Activated CD8-positive, alpha-beta memory T cell treated with anti-CD3 and anti-CD28 coated beads, Interleukin-2, amount 50 U/mL, for 4 hours (primary cell): ENCODE measurements at places on chromosomes 12 and 14.

GRCh38 chr14:22084393-22085281, 411.0 kb upstream of the OR4E1 start:
- no peak for DNase-seq

DNA sequence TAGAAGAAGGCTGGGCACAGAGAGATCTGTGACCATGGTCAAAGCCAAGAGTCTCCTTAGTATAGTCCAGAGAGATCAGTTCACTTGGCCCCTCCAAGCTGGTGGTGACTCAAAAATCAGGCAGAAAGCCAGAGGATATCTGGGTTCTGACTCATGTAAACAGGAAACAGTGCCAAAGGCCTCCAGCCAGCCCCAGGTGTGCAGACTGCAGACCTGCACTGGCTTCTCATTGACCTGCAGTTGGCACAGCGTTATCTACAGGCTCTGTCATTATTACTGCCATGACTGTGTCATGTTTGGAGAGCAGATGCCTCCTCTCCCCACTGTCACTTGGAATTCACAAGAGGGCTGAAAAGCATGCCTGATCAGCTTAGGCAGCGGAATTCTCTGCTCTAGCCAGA, 295.7 kb upstream of the PRKD1 start:
- DNase-seq: no peak

DNA sequence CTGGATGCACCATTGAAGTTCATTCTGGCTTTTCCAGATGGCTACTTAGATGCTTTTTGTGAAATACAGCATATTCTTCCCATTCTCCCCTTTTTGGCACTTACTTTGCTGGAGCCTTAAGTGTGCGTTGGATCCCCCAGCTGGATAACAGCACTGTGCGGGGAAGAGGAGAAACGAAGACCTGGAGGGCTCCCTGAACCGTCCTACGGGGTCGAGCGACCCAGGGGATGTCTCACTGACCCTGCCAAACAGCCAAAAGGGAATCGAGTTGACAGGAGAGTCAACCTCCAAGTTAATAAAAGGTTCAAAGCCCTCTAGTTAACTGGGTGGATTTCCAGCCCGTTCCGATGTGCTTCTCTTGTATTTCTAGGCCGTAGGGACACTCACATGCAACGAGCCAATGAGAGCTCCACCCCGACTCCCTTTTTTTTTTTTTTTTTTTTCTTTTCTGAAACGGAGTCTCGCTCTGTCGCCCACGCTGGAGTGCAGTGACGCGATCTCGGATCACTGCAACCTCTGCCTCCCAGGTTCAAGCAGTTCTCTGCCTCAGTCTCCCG, 1.0 kb upstream of the CAMKK2 start:
- peak; percentile 60 for DNase-seq

GRCh38 chr14:88829188-88829587, 4.7 kb downstream of the TTC8 start:
- DNase-seq: no peak

GRCh38 chr12:45334396-45334795, 118.5 kb downstream of the ANO6 start:
- DNase-seq: no peak
